ENCODE measurements at places on chromosomes 7 and 10.

DNA sequence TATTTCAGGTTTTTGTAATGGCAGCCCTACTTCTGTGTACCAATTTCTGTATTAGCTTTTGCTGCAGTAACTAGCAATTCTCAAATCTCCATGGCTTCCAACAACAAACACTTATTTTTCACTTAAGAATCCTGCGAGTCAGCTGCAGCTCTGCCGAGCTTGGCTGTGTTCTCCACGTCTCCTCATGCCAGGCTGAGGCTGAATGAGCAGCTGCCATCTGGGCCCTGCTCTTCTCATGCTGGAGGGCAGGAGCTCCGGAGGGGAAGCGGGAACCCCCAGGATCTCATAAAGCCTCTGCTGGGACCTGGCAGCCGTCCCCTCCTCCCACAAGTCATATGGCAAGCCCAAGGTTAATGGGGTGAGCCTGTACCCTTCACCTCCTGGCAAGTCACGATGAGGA, 591.1 kb downstream of the SDK1 start:
- DNase-seq, result no peak

DNA sequence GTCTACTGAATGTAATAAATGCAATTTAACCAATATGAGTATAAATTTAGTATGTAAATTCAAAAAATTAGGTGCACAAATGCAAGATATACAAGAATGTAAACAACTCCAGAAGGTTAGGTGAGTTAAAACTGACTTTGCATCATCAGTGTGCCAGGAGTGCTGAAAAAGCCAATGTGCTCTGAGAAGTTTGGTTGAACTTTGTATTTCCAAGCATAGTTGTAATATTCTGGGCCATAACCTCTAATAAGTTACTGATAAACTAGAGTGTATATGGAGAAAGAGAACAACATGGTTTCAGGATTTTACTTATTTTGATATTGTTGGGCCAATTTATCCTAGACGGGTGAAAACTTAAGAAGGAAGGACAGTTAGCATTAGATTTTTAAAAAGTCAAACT, 876.9 kb upstream of the GHITM start:
- DNase-seq, result no peak

DNA sequence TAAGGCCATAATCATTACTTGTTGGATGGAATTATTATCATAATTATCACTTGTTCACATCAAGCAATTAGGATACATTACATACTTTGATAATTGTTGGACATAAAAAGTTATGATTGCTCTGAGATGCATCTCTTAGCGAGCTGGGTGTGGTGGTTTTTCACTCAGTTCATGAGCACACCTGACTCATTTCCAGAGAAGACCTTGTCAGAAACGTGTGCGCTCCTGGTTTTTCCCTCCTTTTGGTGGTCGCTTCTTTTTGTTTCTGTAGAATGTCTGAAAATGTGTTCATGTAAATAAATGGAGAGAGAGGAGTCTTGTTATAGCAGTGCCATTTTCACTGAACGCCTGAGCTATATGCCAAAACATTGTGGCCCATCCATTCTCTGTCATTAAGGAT, 141.3 kb downstream of the PAXIP1 start:
- DNase-seq, result no peak

DNA sequence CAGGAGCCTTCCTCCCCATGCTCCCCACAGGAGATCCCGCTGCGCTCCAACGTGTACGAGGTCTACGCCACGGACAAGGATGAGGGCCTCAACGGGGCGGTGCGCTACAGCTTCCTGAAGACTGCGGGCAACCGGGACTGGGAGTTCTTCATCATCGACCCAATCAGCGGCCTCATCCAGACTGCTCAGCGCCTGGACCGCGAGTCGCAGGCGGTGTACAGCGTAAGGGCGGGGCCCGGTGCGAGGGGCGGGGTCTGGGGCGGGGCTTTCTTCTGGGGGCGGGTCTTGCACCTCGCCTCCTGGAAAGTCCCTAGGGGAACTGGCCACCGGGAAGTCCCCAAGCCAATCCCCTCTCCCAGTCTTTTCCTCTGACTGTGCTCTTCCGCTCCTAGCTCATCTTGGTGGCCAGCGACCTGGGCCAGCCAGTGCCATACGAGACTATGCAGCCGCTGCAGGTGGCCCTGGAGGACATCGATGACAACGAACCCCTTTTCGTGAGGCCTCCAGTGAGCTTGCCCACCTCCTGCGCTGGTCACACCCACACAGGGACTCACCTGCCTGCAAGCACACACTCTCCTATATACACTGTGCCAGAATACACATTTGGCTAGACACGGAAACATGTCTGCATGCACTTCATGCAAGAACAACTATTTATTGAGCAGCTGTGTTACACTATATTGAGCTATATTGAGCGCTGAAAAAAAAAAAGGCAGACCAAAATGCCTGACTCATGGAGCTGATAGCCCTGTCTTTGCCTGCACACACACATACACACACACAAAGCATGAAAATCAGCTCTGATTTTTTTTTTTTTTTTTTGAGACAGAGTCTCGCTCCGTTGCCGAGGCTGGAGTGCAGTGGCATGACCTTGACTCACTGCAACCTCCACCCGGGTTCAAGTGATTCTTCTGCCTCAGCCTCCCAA, 32.7 kb upstream of the VSIR start:
- peak; percentile 25 for DNase-seq

DNA sequence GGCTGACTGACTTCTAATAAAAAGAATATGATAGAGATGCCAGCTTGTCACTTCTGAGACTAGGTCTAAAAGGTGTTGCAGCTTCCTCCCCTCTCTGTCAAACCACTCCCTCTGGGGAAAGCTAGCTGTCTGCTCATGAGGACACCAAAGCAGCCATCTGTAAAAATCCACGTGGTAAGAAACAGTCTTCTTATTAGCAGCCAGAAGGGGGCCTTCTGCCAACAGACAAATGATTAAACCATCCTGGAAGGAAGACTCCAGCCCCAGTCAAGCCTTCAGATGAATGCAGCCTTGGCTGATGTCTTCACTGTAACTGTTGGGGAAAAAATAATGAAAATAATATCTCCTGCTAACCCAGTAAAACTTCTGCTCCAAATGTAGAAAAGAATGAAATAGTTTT, 41.9 kb upstream of the DAGLB start:
- no peak for DNase-seq

GRCh38 chr7:118182593-118183427, 1.2 kb upstream of the LSM8 start:
- no peak for DNase-seq

DNA sequence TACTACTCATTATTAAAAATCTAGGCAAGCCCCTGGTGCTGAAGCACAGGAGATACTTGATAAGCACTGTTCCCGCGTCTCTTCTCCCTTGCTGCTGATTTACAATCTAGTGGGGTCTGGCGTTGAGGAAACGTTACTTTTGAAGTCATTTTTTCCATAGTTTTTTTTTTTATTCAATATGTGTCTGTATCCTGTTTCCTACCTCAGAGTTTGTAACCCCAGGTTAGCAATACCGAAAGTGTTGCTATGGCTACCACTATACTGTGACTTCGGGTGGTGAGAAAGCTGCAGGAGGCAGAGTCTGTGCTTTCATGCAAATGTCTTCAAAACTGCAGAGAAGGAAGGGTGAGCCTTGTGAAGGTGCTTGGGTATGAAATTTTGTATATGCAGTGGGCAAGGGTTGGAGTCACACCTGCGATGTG, 458.8 kb upstream of the GHITM start:
- no peak for DNase-seq

DNA sequence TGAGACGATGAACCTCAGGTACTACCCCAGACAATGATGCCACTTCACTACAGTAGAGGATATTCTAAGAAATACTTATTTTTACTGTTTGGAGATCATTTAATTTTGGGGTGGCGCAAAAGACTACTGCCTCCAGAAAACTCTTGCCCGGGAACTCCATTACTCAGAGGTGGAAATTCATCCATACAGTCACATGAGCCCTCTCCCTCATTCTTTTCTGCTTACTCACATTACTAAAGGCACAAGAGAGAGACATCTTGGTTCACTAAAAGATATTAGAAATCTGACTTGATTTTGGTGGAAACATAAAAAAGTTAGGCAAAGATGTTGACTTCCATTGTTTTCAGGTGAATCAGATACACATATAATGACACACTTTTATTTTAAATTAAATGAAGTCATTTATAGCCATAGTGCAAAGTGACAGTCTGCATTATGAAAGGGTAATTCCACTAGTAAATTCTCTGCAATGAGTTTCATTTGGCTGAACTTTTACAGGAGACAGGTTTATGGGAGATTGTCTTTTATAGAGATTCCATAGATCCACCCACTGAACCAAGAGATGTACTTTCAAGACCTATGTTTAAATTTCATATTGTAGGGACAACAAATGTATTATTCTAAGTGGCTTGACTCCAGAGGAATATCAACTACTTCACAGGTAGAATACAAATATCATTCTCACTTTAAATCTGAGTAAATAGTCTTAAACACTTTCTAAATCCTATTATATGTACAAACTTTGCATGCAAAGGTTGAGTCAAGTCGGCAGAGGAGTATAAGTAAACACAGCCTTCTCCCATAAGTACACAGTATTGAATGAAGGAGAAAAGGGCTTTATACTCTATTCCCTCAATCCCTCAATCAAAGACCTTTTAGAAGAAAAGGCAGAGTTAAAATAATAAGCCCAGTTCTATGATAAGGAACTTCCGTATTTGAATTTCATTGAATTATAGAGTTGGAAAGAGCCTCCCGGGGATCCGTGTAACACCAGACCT, 18.8 kb downstream of the NEBL start:
- DNase-seq, result peak; percentile 41

DNA sequence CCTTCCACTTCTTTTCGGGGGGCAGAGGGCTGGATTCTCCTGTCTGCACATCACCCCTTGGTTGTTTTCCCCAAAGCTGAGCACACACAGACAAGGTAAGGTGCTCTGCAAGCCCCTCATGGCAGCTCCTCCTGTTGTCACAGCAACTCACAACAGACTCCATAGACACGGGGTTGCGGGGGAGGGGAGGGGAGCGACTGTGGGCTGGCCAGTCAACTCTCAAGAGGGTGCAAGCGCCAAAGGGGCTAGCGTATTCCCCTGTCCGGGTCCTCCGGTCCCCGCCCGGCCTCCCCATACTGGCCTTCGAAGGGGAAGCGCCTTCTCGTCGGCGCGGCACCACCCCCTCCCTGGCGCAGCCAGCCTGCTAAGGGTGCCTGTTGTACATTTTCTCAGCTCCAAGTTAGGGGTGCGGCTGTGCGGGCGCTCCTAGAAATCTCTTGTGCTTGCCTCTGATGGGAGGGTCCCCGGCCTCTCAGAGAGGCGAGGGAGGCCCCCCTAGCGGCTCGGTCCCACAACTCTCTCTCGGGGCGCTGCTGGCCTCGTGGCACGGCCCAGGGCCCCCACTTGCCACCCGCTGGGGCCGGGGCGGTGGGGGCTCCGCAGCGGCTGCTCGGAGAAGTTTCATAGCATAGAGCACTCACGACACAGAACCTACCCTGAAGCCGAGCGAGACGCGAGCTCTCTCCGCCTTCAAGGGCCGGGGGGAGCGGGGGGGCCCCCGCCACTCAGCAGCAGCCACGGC, 498 bp downstream of the RHOBTB1 start:
- peak; percentile 53 for DNase-seq

DNA sequence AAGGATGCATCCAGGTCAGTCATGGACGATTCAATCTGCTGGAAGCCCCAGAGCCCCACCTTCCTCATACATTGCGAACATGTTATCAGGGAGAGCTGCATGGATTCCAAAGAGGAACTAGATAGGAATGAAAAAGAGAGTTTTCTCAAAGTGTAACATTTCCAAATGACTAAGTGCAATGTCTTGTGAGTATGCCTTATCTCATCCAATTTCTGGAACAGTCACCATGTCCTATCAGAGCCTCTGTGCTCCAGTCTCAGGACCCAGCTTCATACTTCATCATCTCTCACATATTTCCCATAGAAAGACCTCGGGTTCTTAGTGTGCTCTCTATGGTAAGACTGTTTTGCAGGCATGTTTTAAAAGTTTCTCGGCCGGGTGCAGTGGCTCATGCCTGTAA, 26.8 kb downstream of the ZC3HC1 start:
- DNase-seq, result no peak

GRCh38 chr10:7767209-7767608, 20.6 kb downstream of the KIN start:
- peak; percentile 21 for DNase-seq

DNA sequence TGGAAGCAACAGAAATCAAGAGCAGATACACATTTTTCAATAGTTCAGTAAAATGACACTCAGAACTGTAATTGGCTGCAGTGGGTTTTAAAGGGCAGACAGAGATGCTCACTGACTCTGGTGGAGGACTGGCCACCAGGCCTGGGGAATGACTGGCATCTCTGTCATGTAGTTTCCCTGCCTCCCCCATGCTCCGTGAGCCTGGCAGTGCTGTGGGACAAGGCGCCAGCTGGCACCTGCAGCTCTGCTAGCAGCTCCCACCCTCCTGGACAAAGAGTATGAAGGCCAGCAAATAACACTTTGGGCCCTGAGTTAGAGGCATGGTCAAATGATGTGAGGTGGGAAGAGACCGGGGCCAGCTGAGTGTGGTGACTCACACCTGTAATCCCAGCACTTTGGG, 15.0 kb downstream of the TSPAN33 start:
- no peak for DNase-seq

- DNase-seq, result no peak
Observed at GRCh38 chr7:157654350-157654749, 317.5 kb downstream of the DNAJB6 start.

- DNase-seq, result peak; percentile 74
Observed at GRCh38 chr10:33066558-33067236, 108.7 kb upstream of the ITGB1 start.

- DNase-seq, result no peak
Observed at GRCh38 chr10:46250898-46251856, 35.6 kb upstream of the ANTXRL start.

DNA sequence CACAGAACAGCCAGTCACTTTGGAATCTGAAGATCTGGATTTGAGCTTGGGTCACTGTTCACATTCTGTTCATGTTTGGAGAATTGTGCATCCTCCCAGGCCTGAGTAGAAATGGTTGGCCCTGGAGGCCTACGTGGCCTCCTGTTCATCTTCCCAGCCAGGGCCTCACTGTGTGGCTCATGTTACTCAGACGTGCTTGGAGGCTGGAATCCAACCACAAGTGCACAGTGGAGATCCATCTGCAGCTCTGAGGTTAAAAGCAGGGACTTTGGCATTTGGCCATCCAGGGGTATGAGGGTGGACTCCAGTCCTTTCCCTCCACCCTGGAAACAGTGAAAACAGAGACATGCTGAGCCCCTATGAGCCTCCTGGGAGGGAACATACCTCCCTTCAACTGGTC, 709.0 kb upstream of the IGFBP3 start:
- peak; percentile 77 for DNase-seq

DNA sequence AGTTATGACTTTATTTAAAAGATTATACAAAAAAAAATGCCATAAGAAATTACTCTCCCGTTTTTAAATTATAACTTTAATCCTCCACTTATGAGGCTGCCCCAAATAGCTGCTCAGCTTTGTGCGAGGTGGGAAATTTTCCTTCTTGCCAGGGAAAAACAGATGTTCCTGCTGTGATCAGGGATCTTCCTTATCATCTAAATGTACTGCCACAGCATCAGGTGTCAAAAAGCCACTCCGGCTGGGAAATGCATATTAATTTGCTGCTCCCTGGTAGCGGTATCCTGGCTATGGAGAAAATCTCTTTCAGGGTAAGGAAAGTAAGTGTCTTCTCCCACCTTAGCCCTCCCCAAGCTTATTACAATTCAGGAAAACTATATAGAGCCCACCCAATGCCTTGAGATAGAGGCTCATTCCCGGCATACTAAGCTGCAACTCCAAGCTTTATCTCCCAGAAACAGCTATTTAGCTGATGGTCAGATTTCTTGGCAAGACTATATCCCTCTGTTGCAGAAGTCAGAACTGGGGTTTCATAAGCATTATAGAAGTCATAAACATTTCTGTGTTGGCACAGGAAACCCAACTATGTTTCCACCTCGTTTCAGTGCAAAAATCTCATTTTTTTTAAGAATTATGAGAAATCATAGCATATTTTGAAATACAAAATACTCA, 360.4 kb downstream of the PARD3 start:
- DNase-seq, result no peak

Data from fibroblast of skin of right quadriceps (primary cell).